ENCODE measurements at places on chromosomes 6 and 20. TPM values are rescaled to one million over a fixed set of nuclear protein-coding genes. Genes with fewer than 3 reads are reported as not detected.

GRCh38 chr20:16394784-16395183 is 178.5 kb downstream of the KIF16B start:
- peak; percentile 21 for DNase-seq

DNA sequence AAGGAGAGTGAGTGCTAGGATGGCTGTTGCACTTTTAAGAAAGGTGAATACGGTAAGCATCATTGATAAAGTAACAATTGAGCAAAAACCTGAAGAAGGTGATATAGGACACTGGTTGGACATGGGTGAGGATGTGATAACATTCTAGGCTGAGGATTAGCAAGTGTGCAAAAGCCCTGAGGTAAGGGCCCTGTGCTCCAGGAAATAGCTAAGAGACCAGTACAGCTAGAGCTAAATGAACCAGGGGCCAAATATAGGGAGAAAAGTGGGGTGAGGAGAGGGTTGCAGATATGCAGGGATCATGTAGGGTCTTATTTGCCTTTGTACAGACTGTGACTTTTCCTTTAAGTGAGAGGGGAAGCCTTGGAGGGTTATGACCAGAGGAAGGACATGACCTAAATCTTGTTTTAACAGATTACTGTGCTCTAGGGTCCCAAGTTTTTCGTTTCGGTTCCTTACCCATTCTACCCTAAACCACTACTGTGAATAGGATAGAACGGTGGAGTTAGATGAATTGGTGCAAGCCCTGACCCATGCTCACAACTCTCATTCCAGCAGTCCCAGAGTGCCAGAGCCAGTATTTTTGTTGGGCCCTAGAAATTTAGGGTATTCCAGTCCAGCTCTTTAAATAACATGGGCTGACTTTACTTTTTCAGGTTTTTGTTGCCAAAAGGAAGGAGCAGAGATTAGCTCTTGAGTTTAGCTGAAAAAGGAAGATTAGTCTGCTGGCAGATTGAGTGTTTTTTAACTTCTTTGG is 10.7 kb downstream of the MAPK14 start:
- DNase-seq = no peak

DNA sequence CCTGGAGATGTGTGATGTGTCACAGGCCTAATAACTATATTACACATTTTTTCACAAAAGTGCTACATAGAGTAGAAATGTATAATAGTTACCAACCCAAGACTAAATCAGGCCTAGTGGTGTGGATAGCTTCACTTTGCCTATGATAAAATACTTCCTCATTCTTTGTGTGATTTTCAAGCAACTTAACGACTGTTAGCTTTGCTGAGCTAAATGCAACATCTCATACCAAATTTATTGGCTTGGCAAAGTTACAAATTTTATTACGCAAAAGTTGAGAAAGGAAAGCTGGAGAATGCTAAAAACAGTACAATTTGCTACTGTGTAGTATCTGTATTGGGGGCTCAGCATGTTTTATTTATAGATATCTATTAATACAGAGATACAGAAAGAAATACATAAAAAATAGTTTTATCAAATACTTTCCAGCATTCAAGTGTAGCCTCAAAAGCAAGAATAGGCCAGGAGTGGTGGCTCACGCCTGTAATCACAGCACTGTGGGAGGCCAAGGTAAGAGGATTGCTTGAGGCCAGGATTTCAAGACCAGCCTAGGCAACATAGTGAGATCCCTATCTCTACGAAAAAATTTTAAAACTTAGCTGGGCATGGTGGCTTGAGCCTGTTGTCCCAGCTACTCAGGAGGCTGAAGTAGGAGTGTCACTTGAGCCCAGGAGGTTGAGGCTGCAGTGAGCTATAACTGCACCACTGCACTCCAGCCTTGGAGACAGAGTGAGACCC is 3.6 kb upstream of the EDN1 start:
- no peak for DNase-seq

GRCh38 chr20:19022118-19022575 is 190.3 kb upstream of the SLC24A3 start:
- DNase-seq = peak; percentile 64

GRCh38 chr6:150286912-150287311 is 81.9 kb upstream of the IYD start:
- no peak for DNase-seq

GRCh38 chr6:138862456-138862855 is 66.6 kb downstream of the ECT2L start:
- DNase-seq = no peak

GRCh38 chr20:37314617-37315016 is 25.2 kb downstream of the MANBAL start:
- DNase-seq = no peak

- no peak for DNase-seq
These were observed 9.9 kb downstream of the BPIFA2 start for GRCh38 chr20:33177866-33178265.

DNA sequence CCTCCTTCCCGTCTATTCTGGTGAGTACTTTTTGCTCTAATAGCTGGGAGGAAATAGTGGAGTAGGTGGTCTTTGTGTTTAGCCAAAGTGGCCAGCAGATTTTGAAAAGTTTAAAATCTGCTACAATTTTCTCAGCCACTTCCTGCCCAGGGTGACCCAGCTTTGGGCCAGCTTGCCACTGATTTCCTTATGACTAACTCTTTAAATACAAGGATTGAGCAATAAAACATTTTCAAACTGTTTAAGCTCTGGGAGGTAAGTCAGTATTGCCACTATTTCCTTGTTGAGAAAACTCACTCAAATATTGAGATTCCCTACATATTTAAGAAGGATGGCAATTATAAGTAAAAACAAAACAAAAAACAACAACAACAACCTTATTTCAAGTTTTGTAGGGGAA is 54.5 kb downstream of the TRMT11 start:
- DNase-seq = no peak

- DNase-seq = no peak
These were observed 118.3 kb downstream of the STXBP5 start for GRCh38 chr6:147322299-147323162.

GRCh38 chr6:118908441-118908840 is 14.5 kb downstream of the ASF1A start:
- no peak for DNase-seq

DNA sequence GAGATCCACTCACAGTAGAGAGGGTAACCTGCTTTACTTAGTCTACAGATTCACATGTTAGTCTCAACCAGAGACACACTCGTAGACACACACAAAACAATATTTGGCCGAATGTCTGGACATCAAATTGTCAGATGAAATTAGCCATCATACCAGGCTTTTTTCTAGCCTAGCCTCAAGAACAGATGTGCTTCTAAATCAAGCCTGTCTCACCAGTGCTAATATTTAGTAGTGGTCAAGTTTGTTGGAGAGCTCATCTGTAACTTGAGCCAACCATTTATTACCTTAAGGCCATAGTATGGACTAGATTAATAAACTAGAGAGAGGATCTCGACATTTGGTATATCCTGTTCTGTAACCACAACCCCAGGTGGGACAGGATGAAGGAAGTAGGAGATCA is 1118.8 kb upstream of the MAP3K7 start:
- no peak for DNase-seq

GRCh38 chr20:53068241-53068640 is 96.1 kb downstream of the TSHZ2 start:
- no peak for DNase-seq

DNA sequence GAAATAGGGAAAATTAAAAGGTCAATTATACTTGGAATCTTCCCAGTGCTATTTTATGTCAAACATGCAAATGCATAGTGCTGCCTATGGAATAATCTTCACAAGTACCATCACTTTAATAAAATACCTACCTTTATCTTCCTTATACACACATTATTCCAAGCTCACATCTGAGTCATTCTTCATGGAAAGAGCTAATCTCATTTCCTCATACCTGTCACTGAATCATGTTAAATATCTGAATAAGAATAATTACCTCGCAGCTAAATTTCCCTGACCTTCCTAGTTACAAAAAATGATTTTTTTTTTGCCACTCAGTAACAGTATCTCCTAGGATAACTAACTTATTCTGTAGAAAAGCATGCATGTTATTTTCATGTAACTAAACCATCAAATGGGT is 661.4 kb upstream of the HS3ST5 start:
- no peak for DNase-seq

DNA sequence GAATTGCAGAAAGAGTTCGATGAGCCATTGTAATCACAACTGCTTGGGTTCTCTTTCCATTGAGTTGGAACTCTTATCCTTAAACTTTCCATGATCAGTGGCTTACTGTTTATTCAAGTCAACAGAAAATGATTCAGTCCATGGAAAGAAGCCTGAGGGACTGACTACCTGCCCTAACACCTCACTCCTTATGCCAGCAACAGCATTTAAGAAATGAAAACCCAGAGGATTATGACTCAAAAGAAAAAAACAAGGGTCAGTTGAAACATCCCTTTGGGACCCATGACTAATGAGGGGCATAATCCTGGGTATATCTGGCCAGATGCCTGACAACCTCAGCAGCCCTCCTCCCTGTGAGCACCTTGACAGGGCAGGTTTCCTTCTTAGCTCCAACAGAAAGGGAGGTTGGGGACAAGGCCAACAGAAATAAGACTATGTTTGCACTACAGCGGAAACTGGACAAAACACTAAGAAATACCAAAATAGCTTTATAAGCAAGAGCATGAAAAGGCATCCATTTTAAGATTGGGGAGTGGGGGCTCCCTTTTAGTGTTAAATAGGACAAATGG is 106.7 kb downstream of the MAP3K5 start:
- no peak for DNase-seq

DNA sequence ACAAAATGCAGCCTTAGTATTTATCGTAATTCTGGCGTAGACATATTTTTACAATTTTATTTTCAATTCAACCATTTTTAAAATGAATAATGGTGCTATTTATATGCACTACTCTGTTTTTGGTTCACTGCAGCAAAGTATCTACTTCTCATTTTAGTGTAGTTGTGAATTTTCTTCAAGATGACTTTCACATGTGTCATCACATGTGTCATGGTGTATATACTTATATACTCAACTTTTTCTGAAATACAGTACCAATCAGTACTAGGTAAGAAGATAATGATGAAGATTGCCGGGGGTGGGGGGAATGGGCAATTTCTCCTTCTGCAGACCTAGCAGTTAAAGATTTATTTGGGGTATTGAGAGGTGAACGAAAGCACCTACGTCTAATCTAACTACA is 634.5 kb downstream of the PHF3 start:
- DNase-seq = no peak

- no peak for DNase-seq
These were observed 222.2 kb upstream of the FLRT3 start for GRCh38 chr20:14559612-14560011.

- no peak for DNase-seq
These were observed 43.4 kb upstream of the BLCAP start for GRCh38 chr20:37571033-37571432.

DNA sequence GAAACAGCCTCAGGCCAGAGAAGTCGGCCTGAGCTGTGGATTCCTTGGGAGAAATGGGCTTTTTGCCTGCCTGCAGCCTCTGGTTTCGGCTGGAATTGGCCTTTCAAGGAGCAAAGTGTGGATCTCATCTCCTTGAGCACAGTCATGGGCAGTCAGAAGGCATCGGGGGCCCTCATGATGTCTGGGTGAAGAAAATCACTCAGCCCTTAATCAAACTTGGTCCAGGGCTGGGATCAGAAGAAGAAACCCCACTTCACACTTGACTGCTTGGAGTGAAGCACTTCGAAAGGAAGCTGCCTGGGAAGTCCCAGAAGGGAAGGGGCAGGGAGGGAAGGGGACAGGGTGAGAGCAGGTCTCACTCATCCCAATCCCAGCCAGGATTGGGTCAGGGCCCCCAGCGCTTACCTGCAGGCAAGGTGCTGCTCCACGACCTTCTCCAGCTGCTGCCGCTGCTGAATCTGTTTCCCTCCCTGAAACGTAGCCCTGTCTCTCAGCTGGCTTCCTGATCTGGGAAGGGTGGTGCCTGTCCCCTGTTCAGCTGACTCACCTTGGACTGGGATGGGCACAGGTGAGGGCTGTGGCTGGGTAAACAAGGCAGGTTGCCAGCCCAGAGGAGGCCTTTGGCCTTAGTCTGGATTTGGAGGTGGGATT is at the start of gene SDCBP2:
Gene SDCBP2 (minus strand): TSS at position 460 of the 651 bp plus-strand sequence. CDS start 8,723 bp downstream, outside the sequence.
- DNase-seq = peak; percentile 74

GRCh38 chr6:103002282-103002681 is 1608.8 kb downstream of the GRIK2 start:
- DNase-seq = no peak

DNA sequence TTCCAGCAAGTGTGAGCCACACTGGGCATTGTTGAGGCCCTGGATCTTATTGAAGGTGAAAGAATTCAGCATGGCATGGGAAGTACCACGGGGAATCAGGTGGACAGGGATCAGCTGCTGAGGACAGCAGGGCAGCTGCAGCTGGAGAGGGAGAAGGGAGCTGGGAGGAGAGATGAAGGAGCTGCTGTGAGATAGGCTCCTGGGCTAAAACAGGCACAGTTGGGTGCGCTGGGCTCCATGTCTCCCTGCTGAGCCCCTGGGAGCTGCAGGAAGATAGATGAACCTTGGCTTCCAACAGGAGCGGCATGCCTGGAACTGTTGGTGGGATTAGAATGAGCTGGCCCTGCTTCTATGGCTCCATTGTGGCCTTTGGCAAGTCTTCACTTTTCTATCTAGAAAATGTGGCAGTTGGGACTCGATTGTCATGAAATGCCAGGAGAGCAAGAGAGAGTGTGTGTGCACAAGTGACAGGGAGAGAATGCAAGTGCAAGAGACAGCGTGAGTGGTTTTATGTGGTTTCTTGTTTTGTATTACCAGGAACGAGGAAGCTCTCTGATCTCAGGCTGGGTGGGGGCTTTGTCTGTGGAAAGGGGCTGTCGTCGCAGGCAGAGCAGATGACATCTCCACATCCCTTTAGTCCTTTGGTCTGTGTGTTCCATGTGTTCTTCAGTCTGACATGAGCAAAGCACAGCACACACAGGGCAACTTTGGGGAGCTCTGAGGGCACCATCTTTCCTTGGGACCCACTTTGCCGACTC is 20.4 kb downstream of the SNPH start:
- DNase-seq = no peak

DNA sequence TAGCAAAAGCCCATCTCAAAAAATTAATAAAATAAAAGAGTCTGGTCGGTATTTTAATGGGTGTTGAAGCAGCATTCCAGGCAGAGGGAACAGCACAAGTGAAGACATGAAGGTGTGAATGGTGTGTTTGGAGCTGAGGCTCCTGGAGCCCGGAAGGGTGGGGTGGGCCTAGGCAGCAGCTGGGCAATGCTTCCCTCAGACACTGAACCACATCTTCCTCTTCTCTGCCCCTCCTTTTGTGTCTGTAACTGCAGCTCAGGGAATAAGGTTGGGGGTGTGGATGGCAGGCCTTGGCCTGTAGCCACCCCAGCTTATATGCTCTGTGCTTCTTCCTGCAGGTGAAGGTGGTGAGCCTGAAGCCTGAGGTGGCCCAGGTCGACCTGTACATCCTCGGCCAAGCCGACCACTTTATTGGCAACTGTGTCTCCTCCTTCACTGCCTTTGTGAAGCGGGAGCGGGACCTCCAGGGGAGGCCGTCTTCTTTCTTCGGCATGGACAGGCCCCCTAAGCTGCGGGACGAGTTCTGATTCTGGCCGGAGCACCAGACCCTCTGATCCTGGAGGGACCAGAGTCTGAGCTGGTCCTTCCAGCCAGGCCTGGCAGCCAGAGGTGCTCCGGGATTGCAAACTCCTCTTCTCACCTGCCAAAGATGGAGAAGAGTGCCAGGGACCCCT is 26.6 kb downstream of the POFUT1 start:
- DNase-seq = no peak

The TMC2 gene
- total RNA-seq = not detected

The SMLR1 gene
- not detected for total RNA-seq

The C6orf89 gene
- 58.1 TPM for total RNA-seq

The OOEP gene
- not detected for total RNA-seq

The MMP24OS gene
- total RNA-seq = 35.9 TPM

The FRK gene
- 0.57 TPM for total RNA-seq

The IMPG1 gene
- total RNA-seq = not detected

The SPATA25 gene
- 2.7 TPM for total RNA-seq

The EBF4 gene
- 29.8 TPM for total RNA-seq

The SCGN gene
- 1.7 TPM for total RNA-seq

The EPPIN gene
- not detected for total RNA-seq

The PACSIN1 gene
- 2.3 TPM for total RNA-seq

The MAK gene
- 0.42 TPM for total RNA-seq
